Activated gamma-delta T cell treated with Interleukin-2 at 50 U/mL for 16 hours (primary cell): ENCODE measurements at places on chromosomes 4 and X.

DNA sequence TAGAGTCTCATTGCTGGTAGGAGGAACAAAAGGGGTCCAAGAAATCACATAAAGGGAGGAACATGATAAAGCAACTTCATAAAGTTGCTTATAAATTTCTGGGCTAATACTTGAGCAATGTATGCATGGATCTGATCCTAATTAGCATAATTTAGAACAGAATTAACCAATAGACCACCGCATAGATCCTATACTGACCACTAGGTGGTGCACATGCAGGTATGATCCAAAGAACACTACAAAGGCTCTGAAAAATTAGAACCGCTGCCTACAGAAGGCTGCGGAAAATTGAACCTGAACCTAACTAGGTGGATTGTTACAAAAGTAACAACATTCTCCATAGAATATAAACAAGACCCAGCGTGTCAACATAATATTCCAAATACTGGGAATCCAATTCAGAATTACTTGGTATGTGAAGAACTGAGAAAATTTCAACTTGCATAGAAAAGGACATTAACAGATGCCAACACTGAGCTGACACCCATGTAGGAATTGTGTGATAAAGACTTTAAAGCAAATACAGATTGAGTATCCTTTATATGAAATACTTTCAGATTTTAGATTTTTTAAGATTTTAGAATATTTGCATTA, 23.3 kb downstream of the BRCC3 start:
- DNase-seq, result peak; percentile 19

DNA sequence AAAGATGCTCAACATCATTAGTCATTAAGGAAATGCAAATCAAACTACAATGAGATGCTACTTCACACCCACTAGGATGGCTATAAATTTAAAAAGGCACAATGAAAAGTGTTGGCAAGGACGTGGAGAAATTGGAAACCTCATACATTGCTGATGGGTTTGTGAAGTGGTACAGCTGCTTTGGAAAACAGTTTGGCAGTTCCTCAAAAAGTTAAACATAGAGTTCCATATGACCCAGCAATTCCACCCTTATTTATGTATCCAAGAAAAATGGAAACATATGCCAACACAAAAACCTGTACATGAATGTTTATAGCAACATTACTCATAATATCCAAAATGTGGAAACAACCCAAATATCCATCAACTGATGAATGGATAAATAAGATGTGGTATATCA, 101.3 kb upstream of the MAGEB10 start:
- no peak for DNase-seq

GRCh38 chr4:67701517-67701850, 529 bp upstream of the UBA6 start:
- no peak for DNase-seq

GRCh38 chr4:41396869-41397268, 140.1 kb downstream of the UCHL1 start:
- no peak for DNase-seq

- DNase-seq, result no peak
Observed at GRCh38 chr4:77190053-77190452, 33.0 kb downstream of the CCNG2 start.

GRCh38 chr4:100017637-100018310, 67.7 kb upstream of the H2AZ1 start:
- DNase-seq, result no peak

GRCh38 chrX:117936118-117936517, 180.5 kb downstream of the KLHL13 start:
- DNase-seq, result no peak

DNA sequence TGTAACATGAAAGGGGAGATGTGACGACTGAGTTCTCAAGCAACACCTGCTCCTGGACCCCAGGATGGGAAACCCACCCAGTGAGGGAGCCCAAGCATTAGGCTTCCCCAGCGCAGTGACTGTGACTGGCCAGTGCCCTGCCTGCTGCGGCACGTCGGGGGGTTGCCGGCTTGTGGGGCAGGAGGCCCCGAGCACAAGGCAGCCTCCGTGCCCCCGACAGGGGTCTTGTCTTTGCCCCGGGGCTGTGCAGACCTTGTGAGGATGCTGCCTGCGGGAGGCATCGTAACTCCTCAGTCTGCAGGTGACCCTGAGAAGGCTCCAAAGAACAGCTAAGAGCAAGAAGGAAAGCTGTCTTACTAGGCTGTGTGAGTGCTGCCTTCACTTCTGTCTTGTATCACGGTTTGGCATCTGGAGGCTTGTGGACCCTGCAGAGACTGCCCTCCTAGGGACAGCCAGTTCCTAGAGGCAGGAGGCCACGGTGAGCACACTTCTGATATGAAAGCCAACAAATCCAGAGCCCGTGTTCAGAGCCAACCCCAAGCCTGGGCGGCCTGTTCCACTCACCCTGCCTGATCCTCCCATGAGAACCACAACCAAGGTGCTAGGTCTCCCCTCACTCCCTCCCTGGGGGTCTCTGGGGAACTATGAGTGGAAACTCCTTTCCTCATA, 47.7 kb downstream of the FGFRL1 start:
- DNase-seq, result no peak

- no peak for DNase-seq
Observed at GRCh38 chr4:30413915-30414314, 306.3 kb upstream of the PCDH7 start.

GRCh38 chr4:154485127-154485773, 6.3 kb downstream of the DCHS2 start:
- DNase-seq, result no peak

DNA sequence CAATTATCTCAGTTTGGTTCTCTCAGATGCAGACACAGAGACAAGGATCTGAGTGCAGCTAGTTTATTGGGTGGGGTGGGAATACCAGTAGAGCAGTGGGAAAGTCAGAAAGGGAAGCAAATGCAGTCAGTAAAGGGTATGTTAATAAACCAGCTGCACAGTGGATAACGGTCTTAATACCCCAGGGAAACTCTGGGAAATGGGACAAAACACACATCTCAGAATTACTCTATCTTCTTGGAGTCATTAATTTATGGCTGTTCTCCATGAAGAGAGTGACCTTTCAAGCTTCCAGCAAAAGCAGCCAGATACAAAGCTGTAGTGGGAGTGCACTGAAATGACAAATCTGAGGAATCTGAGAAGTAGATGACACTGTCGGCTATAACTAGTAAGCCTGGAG, 73.3 kb upstream of the NALF2 start:
- DNase-seq, result no peak

DNA sequence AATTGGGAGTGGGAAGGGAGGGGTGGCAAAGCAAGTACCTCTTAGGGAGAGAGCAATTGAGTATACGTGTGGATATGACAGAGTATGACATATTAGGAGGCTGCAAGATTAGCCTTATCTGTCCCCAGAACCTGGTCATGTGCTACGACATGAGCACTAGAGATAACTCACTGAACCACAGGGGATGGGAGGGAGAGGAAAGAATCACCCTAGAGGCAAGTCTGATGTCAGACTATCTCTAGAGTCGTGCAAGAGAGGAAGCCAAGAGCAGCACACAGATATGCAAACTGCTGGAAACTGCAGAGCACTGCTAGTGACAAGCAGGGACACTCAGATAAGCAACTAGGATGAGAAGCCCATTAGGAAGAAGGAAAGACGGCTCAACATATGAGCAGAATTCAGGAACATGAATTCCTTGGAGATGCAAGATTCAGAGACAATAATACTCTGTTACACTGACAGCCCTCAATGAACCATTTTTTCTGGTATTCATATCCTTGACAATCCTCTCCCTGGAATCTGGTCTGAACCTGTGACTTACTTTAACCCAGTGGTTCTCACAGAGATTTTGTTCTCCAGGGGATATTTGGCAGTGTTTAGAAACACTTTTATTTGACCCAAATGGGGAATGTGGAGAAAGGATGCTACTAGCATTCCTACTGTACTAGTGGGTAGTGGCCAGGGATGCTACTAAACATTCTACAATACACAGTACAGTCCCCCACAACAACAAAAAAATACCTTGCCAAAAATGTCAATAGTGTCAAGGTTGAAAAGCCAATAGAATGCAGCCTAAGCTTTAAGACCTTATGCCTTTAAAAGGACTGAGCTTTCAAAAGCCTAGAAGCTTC, 84.0 kb upstream of the BMP2K start:
- no peak for DNase-seq

- DNase-seq, result no peak
Observed at GRCh38 chr4:42197341-42197740, 44.9 kb upstream of the BEND4 start.

DNA sequence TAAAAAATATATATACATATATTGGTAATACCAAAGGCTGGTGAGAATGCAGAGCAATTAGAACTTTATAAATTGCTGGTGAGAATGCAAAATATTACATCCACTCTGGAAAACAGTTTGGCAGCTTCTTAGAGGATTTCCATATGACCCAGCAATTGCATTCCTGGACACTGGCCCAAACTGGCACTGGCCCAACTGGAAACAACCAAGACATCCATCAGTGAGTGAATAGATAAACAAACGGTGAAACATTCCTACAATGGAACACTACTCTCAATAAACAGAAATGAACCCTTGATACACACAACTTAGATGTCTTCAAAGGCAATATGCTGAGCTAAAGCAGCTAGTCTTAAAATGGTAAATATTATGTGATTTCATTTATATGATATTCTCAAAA, 524.2 kb downstream of the IQCM start:
- no peak for DNase-seq

- peak; percentile 39 for DNase-seq
Observed at GRCh38 chrX:9942086-9942485, 25.1 kb upstream of the CLDN34 start.

DNA sequence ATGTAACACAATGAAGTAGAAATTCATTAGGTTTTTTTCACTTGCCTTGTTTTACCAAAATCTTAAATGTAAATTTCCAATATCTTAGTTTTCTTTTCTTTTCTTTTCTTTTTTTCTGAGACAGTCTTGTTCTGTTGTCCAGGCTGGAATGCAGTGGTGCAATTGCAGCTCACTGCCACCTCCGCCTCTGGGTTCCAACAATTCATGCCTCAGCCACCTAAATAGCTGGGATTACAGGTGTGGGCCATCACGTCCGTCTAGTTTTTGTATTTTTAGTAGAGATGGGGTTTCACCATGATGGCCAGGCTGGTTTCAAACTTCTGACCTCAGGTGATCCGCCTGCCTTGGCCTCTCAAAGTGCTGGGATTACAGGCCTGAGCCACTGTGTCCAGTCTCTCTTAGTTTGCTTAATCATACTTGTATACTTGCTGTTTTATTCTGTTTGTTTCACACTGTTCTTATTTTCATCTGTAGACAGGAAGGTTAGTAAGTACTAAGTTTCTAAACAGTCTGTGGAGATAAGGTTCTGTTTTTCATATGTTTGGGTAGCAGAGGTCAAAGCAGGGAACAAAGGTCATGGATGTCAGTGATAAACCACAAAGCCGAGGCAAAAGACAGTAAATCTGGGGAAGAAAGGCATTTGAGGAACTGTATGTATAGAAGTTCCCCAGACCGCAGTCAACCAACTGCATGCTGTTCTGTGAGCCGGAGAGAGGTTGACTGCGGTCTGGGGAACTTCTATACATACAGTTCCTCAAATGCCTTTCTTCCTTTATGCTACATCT, 129.1 kb downstream of the CBR4 start:
- DNase-seq, result no peak

DNA sequence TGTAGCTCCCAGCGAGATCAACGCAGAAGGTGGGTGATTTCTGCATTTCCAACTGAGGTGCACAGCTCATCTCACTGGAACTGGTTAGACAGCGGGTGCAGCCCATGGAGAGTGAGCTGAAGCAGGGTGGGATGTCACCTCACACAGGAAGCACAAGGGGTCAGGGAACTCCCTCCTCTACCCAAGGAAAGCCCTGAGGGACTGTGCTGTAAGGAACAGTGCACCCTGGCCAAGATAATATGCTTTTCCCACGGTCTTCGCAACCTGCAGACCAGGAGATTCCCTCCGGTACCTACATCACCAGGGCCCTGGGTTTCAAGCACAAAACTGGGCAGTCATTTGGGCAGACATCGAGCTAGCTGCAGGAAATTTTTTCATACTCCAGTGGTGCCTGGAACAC, 216.4 kb upstream of the TET2 start:
- no peak for DNase-seq

- no peak for DNase-seq
Observed at GRCh38 chr4:84855774-84856173, 110.7 kb downstream of the WDFY3 start.

DNA sequence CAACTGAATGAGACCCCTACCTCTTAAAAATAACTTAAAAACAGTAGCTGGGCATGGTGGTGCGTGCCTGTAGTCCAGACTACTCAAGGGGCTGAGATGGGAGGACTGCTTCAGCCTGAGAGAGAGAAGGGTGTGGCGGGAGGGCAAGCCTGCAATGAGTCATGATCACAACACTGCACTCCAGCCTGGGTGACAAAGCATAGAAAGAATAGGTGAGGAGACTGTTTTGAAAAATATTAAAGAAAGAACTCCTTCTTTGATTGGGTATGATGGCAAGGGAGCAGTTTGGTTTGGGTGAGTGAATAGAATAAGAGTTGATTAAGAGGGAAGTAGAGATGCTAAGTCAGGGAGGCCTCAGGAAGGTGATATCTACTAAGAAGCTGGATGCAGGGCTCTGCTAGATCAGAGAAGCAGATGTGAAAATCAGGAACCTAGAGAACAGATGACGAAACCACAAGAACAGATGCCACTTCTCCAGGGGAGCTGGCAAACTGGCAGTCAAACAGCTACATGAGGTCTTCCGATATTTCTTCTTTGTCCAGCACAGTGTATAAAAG, 318.6 kb downstream of the OPHN1 start:
- no peak for DNase-seq

DNA sequence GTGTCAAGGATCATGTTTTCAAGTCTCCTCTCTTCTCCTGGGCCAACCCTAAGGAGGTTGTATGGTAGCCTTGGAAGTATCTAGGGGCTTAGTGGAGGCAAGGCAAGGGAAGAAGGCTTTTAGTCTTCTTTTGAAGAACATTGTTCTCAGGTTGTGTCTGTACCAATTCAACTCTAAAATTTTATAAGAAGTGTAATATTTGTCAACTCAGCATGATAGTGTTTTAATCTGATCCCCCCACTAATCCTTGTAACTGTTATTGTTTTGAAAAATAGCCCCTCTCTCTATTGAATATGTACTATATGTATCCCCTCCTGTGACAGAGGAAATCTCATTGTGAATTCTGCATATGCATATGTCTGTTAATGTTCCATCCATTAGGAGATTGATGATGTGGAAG, 345.4 kb downstream of the CFAP299 start:
- no peak for DNase-seq

DNA sequence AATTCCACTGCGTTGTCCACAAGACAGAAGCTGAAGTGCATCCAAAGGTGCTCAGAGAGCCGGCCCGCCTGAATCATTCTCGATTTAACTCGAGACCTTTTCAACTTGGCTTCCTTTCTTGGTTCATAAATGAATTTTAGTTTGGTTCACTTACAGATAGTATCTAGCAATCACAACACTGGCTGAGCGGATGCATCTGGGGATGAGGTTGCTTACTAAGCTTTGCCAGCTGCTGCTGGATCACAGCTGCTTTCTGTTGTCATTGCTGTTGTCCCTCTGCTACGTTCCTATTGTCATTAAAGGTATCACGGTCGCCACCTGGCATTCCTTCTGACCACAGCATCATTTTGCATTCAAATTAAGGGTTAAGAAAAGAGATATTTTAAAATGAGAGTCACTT, 115.5 kb downstream of the NFKB1 start:
- DNase-seq, result no peak
